Stimulated activated CD4-positive, alpha-beta T cell treated with anti-CD3 and anti-CD28 coated beads, Interleukin-12 subunit alpha, Interleukin-12 subunit beta, amount 100 ng/mL, for 4 hours (primary cell): ENCODE measurements at places on chromosomes 1 and 21.

GRCh38 chr1:116503546-116504307 is 67.1 kb downstream of the CD58 start:
- no peak for DNase-seq

GRCh38 chr1:52139817-52140540 is 1.9 kb upstream of the ZFYVE9 start:
- DNase-seq: no peak

DNA sequence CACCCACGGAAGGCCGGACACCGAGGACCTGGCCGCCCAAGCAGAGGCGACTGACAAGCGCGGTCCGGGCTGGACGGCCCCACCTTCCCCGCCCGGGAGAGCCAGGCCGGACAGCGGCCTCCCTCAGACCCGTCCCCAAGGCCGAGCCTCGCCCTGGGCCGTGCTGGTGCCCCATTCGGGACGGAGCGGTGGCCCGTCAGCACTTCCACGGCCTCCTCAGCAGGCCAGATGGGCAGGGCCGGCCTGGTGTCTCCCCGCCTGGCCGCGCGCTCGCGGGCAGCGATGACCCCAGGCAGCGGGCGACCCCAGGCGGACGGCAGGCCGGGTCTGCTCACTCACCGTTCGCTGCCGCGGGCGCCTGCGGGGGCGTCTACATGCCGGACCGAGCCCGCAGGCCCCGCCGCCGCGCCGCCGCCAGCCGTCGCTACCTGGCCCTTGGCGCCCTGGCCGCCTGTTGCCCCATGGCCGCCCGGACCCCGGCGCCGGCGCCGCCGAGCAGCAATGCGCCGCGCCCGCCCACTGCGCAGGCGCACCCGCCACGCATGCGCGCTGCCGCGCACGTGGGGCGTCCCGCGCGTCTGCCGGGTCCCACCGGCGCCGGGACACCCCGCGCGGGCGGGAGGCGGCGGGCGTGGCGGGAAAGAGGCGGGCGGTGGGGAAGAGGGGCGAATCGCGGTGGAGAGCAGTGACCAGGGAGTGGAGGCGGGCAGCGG is at the start of gene NADK:
Gene NADK, minus strand, starts transcription at position 521 of the 713 bp plus-strand sequence. CDS start 13,064 bp downstream, outside the sequence.
- DNase-seq: peak; percentile 72

- no peak for DNase-seq
These were observed 13.9 kb downstream of the DMAP1 start for GRCh38 chr1:44227211-44227610.

- no peak for DNase-seq
These were observed 4.1 kb upstream of the HDGF start for GRCh38 chr1:156755527-156755950.

DNA sequence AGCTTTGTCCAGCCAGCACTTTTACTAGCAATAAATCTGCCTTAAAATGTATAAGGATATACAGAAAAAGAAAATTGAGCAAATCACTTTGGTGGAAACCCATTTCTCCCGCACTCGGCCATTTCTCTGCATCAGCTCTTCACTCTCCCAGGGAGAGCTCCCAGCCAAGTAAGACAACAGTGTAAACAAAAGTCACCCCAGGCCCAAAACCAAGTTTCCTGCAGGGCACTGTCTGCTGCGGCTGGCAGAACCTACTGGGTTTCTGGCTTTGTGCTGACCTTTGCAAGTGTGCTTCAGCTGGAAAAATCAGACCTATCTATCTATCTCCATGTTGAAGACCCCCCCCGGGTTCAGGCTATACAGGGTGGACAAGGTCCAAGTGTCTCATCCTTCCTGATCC is 476.7 kb upstream of the CAMK1G start:
- DNase-seq: no peak

- DNase-seq: no peak
These were observed 164.7 kb downstream of the GALNT2 start for GRCh38 chr1:230231774-230232145.

- DNase-seq: no peak
These were observed 128.0 kb downstream of the TNNI3K start for GRCh38 chr1:74363220-74363619.

DNA sequence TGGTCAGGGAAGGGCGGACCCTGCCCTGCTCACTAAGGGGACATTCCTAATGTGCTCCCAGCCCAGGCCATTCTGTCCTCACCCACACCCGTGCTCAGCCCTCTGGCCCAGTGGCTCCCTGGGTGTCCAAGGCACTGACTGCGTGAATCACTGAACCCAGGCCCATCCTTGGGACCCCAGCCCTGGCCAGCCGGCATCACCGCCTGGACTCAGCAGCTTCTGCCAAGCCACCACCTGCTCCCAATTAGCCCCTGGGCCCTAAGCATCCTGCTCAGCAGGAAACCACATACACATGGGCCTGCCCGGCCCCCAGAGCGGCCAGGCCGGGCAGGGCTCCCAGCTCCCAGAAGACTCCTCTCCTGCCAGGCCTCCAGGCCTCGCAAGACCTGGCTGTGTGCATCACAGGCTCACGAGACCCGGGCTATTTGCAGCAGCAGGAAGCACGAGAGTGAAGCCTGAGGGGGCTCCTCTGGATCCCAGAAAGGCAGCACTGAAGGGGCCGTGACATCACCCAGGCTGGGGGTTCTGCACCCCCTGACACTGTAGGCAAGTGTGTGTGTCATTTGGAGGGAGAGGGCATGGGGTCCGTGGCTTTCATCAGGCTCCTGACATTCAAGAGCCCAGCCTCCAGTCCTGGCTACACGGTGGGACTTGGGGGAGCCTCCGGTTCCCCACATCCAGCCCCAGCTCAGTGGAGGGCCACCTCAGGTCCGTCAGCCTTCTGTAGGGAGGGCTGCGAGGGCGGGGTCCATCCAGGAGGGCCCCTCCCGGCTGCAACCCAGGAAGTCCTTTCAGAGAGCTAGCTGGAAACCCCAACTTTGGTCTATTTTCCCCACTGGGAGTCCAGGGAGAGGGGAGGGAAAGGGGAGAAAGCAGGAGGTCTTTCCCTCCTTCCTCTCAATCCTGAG is 1.6 kb downstream of the MFAP2 start:
- DNase-seq: no peak

GRCh38 chr21:28207436-28208173 is 785.1 kb downstream of the LTN1 start:
- DNase-seq: no peak
